ENCODE measurements at places on chromosomes 7 and 10.

GRCh38 chr7:2257651-2258050, 15.6 kb downstream of the NUDT1 start:
- no peak for DNase-seq

DNA sequence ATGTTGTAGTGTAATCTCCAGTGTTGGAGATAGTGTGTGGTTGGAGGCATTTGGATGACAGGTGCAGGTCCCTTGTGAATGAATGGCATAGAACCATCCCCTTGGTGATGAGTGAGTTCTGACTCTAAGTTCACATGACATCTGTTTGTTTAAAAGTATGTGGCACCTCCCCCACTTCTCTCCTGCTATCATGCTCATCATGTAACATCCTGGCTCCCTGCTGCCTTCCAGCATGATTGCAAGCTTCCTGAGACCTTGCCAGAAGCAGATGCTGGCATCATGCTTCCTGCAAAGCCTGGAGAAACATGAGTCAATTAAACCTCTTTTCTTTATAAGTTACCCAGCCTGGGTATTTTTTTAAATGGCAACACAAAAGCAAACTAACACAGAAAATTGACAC, 499.0 kb upstream of the SEMA3D start:
- no peak for DNase-seq

DNA sequence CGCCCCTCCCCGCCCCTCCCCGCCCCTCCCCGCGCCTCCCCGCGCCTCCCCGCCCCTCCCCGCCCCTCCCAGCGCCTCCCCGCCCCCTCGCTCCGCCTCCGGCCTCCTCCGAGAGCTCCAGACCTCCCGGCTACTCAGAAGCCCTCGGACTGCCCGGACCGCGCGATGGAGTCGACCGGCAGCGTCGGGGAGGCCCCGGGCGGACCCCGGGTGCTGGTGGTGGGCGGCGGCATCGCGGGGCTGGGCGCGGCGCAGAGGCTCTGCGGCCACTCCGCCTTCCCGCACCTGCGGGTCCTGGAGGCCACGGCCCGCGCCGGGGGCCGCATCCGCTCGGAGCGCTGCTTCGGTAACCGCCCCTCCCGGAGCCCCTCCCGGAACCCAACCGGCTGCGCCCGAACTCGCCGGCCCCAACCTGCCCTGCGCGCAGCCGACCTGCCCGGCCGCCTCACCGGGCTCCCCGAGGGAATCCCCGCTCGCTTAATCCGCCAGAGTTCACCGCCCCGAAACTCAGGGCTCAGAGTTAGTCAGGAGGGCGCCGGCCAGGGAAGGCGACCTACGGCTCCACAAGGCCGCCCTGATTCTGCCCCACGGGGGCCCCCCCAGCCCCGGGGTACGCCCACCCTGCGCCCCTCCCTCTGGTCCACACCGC, at the start of gene PAOX:
TSS of gene PAOX (plus strand) at position 111 of the 649 bp plus-strand sequence. CDS start at position 166, 55 bp downstream.
- no peak for DNase-seq

DNA sequence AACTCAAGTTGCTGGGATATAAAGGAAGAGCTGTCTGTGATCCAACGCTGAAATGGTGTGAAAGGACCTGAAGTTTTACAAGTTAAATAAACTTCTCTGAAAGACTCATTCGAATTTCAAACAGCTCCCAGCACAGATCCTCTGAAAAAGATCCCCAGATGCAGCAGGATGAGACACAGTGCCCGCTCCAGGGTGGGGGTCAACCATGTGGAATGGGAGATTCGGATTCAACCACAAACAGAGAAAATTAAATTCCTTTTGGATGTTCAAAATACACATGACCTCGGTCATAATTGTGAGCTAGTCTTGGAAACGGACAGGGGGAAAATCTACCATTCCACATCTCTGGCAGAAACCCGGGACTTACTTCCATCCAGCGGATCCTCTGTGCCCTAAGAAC, 119.6 kb downstream of the PRKAG2 start:
- no peak for DNase-seq

- no peak for DNase-seq
These were observed 31.8 kb downstream of the ZNF467 start for GRCh38 chr7:149741629-149742028.

GRCh38 chr7:25964483-25964991, 187.5 kb upstream of the NFE2L3 start:
- no peak for DNase-seq

- no peak for DNase-seq
These were observed 15.9 kb upstream of the C10orf53 start for GRCh38 chr10:49663596-49663995.

DNA sequence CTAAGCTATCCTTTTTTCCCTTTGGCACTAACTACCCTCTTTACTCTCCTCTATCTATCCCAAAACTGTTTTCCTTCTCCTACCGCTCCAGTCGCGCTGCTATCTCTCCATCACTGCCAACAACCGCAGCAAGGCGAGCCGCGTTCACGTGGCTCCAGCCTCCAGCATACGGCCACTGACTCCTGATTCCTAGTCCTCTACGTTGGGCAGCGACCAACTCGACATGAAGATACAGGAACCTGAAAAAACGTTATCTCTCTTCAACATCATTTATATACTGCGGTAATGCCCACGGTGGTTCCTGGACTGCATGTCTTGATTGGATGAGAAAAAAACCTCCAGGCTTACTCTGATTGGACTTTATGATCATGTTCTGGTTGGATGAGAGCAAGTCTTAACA, 129.5 kb downstream of the ZNF716 start:
- no peak for DNase-seq

- DNase-seq = no peak
These were observed 16.7 kb downstream of the HABP2 start for GRCh38 chr10:113569576-113569975.

DNA sequence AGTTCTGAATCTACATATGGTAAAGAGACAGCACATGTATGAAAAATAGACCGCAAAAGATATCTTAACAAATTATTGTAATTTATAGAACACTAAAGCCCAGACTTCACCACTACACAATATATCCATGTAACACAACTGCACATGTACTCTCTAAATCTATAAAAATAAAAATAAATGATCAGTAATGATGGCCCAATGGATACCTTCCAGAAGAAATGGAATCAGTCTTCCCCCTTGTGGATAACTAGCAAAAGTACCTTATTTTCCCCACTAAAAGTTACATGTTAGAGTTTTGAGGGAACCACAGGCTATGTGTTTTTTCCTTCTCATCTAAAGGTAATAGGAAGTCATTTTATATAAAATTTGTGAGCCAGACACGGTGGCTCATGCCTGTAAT, 25.7 kb downstream of the C7orf25 start:
- DNase-seq = no peak

DNA sequence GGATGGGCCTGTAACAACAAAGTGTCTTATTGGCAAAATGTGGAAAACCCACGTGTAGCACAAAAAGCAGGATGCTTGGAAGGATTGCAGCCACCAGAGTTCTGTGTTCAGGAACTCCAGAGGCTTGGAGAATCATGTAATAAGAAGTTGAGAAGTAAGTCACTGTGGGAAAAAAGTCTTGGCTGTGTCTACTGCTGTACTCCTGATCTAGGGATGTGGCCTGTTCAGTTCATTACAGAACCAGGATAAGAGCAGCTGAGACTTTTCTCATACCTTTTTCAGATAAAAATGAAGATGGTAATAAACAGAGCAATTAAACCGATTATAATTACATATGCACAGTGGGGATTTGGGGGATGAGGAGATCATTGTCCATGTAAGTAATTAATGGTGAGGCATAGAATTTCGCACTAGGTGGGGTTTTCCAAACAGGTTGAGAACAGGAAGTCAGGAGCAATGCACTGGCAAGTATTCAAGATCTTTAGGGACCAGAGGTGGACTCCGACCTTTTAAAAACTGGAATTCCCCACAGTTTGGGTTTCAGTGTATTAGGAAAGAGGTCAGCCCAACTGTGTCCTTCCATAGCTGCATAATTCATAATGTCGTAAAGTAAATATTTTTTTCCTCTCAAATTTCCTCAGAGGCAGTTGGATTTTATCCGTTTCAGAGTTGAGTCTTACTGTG, 281.7 kb downstream of the FRMD4A start:
- DNase-seq = no peak

GRCh38 chr7:155724327-155725005, 80.0 kb downstream of the RBM33 start:
- DNase-seq = no peak

- DNase-seq = no peak
These were observed 132.6 kb downstream of the EVX1 start for GRCh38 chr7:27374958-27375841.

Data from stimulated activated CD8-positive, alpha-beta memory T cell treated with anti-CD3 and anti-CD28 coated beads, Interleukin-7, amount 100 ng/mL, for 1 hour (primary cell).